ENCODE measurements at places on chromosomes 6 and 20. TPM values are rescaled to one million over a fixed set of nuclear protein-coding genes. Genes with fewer than 3 reads are reported as not detected.

Gene ADGRF5
- not detected for total RNA-seq

DNA sequence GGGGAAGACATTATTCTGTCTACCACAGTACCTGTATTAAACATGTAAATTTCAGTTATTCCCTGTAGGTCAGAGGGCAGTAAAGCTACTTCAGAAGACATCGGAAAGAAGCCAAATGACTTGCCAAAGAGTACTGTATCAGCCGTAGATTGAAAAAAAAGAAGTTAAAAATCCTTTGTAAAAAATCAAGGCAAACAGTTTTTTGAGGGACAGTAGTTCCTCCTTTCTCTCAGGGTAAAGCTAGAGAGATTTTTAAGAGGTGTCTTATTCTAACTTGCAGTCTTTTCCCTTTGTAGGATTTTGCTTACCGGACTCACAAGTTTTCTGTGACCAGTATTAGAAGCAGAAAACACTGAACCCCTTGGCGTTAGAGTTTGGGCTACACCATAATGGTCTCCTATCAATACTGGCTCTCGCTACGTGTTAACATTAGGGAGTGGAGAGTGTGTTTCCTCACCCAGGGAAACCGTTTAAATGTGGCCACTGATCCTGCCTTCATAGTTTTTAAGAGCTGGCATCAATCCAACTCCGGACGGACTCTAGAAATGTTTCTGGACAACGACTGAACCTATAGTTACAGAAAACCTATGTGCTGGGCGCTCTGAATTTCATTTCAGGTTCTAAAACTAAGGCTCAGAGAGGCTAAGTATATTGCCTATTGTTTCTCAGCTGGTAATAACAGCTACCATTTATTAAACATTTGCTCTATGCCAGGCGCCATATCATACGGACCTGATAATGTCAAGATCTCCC is 1.3 kb upstream of the ASXL1 start:
- H3K27ac ChIP-seq: peak overlapping the region; percentile 100
- peak overlapping the region; percentile 96 for H3K4me3 ChIP-seq
- H3K4me1 ChIP-seq: peaks cover 52% of the 10 kb centered on the region
- DNase-seq: no peak
- peaks cover 37% of the 10 kb centered on the region for H3K36me3 ChIP-seq

Gene PDE10A
- not detected for total RNA-seq

DNA sequence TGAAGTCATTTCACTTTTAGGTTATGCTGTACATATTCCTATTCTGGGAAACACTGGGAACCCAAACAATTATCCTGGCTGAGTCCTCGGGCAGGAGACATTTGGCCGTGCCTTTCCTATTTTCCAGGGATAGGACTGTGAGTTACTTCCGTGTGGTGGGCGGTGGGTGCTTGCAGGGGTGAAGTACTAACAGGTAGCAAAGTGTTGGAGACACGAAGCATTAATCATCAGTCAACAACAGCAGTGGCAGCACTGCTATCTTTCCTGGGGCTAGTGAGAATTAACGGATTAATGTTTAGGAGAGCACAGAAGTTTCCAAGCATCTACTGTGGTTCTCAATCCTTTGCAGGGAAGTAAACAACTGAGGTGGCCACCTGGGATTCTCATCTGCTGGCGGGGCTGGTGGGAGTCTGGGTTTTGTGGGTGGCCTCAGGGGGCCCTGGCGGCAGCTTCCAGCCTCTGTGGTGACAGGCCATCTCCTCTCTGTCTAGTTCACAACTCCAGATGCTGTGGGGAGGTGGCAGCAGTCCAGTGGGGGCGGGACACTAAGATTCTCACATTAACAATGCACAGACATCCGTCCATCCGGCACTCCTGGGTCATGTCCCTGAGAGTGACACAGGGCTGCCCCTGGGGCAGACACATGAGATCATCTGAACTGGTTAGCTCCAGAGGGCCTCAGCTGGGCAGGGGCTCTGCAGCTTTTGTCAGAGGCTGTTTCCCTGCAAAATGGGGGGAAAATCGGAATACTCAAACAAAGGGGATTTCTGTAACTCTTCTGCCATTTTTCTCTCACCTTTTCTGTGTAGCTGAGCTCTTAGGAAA is 90.9 kb downstream of the GJA10 start:
- H3K4me1 ChIP-seq: peaks cover 64% of the 10 kb centered on the region
- no peak overlapping the region for H3K4me3 ChIP-seq
- peak overlapping the region; percentile 53 for H3K27ac ChIP-seq
- no peak for DNase-seq
- H3K36me3 ChIP-seq: peaks cover 80% of the 10 kb centered on the region
- H3K27me3 ChIP-seq: no peaks in the 10 kb centered on the region

- peaks cover 30% of the 10 kb centered on the region for H3K36me3 ChIP-seq
- H3K27ac ChIP-seq: peak overlapping the region; percentile 98
- peaks cover 3% of the 10 kb centered on the region for H3K27me3 ChIP-seq
- H3K4me1 ChIP-seq: peaks cover 38% of the 10 kb centered on the region
- no peak for DNase-seq
Observed at GRCh38 chr6:139376017-139376330, 1.5 kb upstream of the CITED2 start.

Gene TEAD3
- total RNA-seq: 1.8 TPM

- no peak overlapping the region for H3K27ac ChIP-seq
- no peak overlapping the region for H3K4me3 ChIP-seq
- H3K4me1 ChIP-seq: no peaks in the 10 kb centered on the region
- H3K27me3 ChIP-seq: peaks cover 7% of the 10 kb centered on the region
- no peak for DNase-seq
- H3K36me3 ChIP-seq: no peaks in the 10 kb centered on the region
Observed at GRCh38 chr6:41449399-41450245, 96.6 kb upstream of the FOXP4 start.

Gene CUL7
- 27.3 TPM for total RNA-seq

DNA sequence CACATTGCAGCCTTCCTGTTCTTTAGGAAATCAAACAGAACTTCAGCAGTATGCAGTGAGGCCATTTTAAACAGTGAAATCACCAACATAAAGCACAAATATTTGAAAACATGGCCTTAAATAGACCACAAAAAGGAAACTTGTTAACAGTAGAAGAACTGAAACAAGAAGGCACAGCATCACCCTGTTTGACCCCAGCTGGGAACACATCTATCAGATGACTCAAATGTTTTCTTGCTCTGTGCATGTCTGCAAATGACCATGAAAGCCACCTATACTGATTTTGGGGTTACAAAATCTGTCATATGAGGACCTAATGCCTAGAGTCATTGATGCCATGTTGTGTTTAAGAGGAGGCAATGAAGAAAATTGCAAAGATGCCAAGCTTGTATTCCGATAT is 123.8 kb upstream of the ADGRF1 start:
- no peaks in the 10 kb centered on the region for H3K36me3 ChIP-seq
- H3K4me1 ChIP-seq: no peaks in the 10 kb centered on the region
- no peaks in the 10 kb centered on the region for H3K27me3 ChIP-seq
- H3K27ac ChIP-seq: no peak overlapping the region
- DNase-seq: no peak

DNA sequence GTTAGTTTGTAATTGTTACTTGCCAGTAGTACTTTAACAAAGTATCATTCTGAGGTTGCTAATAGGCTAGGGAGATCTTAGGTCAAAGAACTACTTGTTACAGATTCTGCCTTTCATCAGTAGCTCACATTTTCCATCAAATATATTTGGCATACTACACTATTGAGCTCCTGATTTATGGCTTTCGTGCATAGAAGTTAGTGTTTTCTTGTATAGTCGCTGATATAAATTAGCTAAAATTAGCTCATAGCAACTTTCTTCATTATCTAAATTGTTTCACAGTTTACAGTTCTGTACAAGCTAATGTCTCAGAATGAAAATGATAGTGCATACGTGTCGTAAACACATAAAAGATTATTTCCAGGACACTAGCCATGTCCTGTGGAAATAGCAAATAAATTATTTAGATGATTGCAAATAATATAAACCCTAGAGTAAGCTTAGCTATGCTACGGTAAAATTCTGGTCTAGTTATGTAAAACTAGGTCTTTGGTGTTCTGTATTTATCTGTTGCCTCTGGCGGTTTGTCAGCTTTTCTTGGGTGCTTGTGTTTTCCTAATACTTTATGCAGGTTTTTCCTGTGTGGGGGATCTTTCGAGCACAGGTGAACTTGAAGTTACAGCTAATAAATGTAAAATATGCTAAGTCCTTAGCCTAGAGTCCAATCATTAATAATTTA is 15.1 kb downstream of the PDE7B start:
- no peaks in the 10 kb centered on the region for H3K27me3 ChIP-seq
- H3K4me1 ChIP-seq: peaks cover 43% of the 10 kb centered on the region
- no peak overlapping the region for H3K27ac ChIP-seq
- no peak overlapping the region for H3K4me3 ChIP-seq
- no peak for DNase-seq

- DNase-seq: no peak
- H3K4me3 ChIP-seq: no peak overlapping the region
- no peaks in the 10 kb centered on the region for H3K36me3 ChIP-seq
- H3K27me3 ChIP-seq: no peaks in the 10 kb centered on the region
- H3K27ac ChIP-seq: no peak overlapping the region
Observed at GRCh38 chr20:20802328-20802727, 89.9 kb upstream of the RALGAPA2 start.

Gene MYLIP
- 83.1 TPM for total RNA-seq

Gene ZBP1
- total RNA-seq: 0.32 TPM

DNA sequence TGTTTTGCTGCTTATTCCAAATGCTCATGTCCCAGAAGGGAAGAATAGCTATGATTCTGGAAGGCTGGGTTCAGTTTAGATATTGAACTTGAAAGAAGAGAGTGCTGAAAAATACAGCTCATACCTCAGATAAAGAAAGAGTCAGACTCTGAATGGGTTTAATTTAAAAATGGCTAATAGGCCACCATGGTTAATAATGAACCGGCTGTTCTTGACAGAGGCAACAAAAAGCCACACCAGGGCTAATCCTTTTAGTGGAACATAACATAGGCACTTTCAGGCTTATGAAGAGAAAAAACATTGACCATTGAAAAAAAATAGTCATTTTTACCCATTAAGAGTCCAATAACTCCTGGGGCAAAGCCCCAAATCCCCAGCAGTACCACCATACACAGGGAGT is 59.4 kb downstream of the TNFRSF21 start:
- H3K36me3 ChIP-seq: no peaks in the 10 kb centered on the region
- no peak overlapping the region for H3K27ac ChIP-seq
- peaks cover 2% of the 10 kb centered on the region for H3K4me1 ChIP-seq
- no peaks in the 10 kb centered on the region for H3K27me3 ChIP-seq
- no peak for DNase-seq

GRCh38 chr20:43755851-43756250 is 29.0 kb upstream of the GTSF1L start:
- no peak overlapping the region for H3K4me3 ChIP-seq
- peaks cover 33% of the 10 kb centered on the region for H3K4me1 ChIP-seq
- H3K27me3 ChIP-seq: no peaks in the 10 kb centered on the region

DNA sequence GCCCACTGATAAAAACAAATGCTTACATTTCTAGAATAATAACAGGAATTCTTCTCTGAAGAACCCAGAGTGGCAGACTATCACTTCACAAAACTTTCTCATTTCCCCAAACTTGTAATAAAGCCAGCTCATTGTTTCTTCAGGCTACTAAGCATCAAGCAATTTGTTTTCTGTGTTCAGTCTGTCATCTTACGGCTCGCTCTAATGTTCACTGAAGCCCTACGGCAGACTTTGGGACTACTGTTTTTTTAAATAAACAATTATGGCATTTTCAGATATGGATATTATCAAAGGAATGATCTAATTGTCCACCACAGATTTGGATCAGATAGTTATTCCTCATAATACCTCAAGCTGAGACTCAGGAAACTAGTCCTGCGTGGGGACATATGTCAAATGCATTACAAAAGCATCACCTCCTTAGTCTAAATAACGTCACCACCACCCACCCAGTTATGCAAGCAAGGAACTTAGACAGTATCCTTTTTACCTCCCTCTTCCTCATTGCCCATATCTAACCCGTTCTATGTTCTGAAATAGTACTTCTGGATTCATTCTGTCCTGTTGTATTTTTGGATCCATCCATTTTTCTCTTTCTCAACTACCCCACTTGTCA is 415.1 kb downstream of the PLCB1 start:
- no peaks in the 10 kb centered on the region for H3K4me1 ChIP-seq
- no peak overlapping the region for H3K4me3 ChIP-seq
- no peak for DNase-seq
- H3K27me3 ChIP-seq: no peaks in the 10 kb centered on the region
- H3K36me3 ChIP-seq: no peaks in the 10 kb centered on the region

Gene SMLR1
- total RNA-seq: not detected

Gene PNLDC1
- 0.74 TPM for total RNA-seq

Gene TFAP2D
- not detected for total RNA-seq

Gene ENPP5
- not detected for total RNA-seq

- H3K36me3 ChIP-seq: no peaks in the 10 kb centered on the region
- no peak for DNase-seq
- H3K27ac ChIP-seq: no peak within 1 kb of the TSS
- H3K4me1 ChIP-seq: peaks cover 12% of the 10 kb centered on the region
- peak within 1 kb of the TSS; percentile 27 for H3K4me3 ChIP-seq
- H3K27me3 ChIP-seq: peaks cover 74% of the 10 kb centered on the region
Observed at GRCh38 chr20:21397341-21398108, at the start of gene NKX2-4. Gene NKX2-4 (minus strand): TSS chr20:21397526. CDS start chr20:21397399, 127 bp downstream.

DNA sequence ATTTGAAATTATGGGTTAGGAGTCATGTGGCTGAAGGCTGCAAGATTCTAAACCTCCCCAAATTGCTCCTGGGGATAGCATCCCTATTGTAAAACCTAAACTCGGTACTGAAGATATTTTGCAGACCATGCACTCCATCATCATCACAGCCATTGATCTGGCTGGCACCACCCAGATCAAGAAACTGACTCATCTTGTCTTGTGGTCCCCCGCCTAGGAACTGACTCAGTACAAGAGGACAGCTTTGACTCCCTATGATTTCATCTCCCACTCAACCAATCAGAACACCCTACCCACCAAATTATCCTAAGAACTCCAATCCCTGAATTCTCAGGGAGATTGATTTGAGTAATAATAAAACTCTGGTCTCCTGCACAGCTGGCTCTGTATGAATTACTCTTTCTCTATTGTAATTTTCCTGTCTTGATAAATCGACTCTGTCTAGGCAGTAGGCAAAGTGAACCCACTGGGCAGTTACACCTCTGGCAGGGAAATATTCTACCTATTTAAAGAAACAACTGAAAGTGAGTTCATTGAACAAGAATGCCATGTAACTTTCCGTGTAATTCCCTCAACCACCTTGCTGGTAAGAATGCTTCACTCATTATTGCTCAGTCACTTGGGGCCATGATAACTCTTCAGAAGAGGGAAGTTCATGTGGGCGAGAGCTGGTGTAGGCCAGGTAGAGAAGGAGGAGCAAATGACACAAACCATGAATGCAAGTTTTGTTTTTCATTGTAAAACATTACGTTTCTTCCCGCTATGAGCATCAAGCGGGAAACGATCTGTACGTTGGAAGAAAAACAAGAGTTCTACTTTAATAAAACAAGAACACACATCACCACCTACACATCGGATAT is 602.9 kb upstream of the ARID1B start:
- H3K4me3 ChIP-seq: no peak overlapping the region
- H3K4me1 ChIP-seq: peaks cover 15% of the 10 kb centered on the region
- H3K36me3 ChIP-seq: no peaks in the 10 kb centered on the region
- peak overlapping the region; percentile 1 for H3K27ac ChIP-seq
- DNase-seq: no peak
- peaks cover 4% of the 10 kb centered on the region for H3K27me3 ChIP-seq

- no peak overlapping the region for H3K27ac ChIP-seq
- peaks cover 7% of the 10 kb centered on the region for H3K4me1 ChIP-seq
- no peaks in the 10 kb centered on the region for H3K27me3 ChIP-seq
- no peak overlapping the region for H3K4me3 ChIP-seq
- no peak for DNase-seq
Observed at GRCh38 chr20:54063992-54064676, 6.3 kb downstream of the BCAS1 start.
